ENCODE measurements at places on chromosomes 6 and 20. TPM values are rescaled to one million over a fixed set of nuclear protein-coding genes. Genes with fewer than 3 reads are reported as not detected.

GRCh38 chr6:46915866-46916265, 5.9 kb downstream of the ADGRF5 start:
- H3K36me3 ChIP-seq, result no peaks in the 10 kb centered on the region
- no peak overlapping the region for H3K4me3 ChIP-seq
- no peaks in the 10 kb centered on the region for H3K27me3 ChIP-seq

- H3K27ac ChIP-seq, result no peak overlapping the region
- no peak overlapping the region for H3K4me3 ChIP-seq
- H3K27me3 ChIP-seq, result no peaks in the 10 kb centered on the region
- no peaks in the 10 kb centered on the region for H3K4me1 ChIP-seq
- no peaks in the 10 kb centered on the region for H3K36me3 ChIP-seq
These were observed 503.9 kb upstream of the EYS start for GRCh38 chr6:66210964-66211363.

- no peak for DNase-seq
- no peak overlapping the region for H3K27ac ChIP-seq
- H3K27me3 ChIP-seq, result peaks cover 4% of the 10 kb centered on the region
- H3K4me3 ChIP-seq, result no peak overlapping the region
- no peaks in the 10 kb centered on the region for H3K36me3 ChIP-seq
- H3K4me1 ChIP-seq, result no peaks in the 10 kb centered on the region
These were observed 42.1 kb upstream of the LOC128125822 start for GRCh38 chr6:63530182-63530581.

DNA sequence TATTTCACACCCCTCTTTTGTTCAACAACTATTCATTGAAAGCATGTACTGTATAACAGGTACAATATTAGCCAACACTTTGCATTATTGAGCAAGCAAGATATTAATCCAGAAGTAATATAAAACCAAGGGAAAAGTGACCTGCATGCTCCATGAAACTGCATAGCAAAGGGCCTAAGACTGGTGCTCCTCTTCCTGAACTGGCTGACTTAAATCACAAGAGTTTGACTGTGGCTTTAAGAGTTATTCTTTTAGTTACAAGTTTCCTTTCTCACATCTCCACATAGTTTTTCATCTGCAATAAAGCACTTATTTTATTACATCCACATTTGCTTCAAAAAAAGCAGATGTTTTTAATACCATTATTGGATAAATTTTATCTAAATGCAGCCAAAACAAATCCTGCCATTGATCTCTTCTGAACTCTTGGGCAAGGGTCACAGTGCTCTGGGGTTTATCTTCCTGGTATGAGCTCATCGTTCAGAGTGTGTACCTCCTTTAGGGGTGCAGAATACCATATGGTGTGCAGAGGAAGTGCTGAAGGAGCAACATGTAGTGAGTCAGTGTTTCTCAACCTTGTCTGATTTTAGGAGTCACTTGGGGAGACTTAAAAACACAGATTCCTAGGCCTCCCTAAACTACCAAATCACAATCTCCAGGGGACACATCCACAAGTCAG, 1225.9 kb upstream of the MAP3K7 start:
- no peak for DNase-seq
- no peaks in the 10 kb centered on the region for H3K36me3 ChIP-seq
- H3K27ac ChIP-seq, result no peak overlapping the region
- no peaks in the 10 kb centered on the region for H3K27me3 ChIP-seq
- H3K4me3 ChIP-seq, result no peak overlapping the region
- no peaks in the 10 kb centered on the region for H3K4me1 ChIP-seq

DNA sequence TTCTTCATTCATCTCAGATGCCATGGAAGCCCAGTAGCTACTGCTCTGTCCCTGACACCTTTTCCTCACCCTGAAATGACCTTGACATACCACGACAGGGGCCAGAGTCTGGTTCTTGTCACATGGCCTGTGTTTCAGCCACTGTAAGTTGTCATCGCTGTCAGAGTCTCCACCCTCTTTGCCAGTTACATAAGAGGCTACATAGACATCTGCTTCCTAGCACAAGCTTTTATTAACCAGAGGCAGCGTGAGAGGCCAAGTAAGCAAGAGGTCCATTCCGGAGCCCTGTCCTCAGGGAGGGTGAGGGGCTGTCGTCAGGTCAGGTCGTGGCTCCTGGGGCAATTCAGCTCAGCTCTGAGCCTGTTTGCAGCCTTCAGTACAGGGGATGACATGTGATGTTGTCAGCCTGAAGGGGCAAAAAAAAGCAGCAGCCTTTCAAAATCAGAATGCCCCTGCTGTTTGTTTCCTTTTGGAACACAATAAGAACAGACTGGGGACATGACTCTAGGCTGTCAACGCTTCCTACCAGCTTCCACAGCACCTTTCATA, 146.3 kb downstream of the MTFR2 start:
- H3K4me3 ChIP-seq, result no peak overlapping the region
- no peaks in the 10 kb centered on the region for H3K27me3 ChIP-seq
- H3K4me1 ChIP-seq, result no peaks in the 10 kb centered on the region

GRCh38 chr6:144488590-144488989, 203.5 kb downstream of the UTRN start:
- H3K36me3 ChIP-seq, result peaks cover 21% of the 10 kb centered on the region
- H3K27ac ChIP-seq, result no peak overlapping the region
- no peaks in the 10 kb centered on the region for H3K4me1 ChIP-seq
- no peaks in the 10 kb centered on the region for H3K27me3 ChIP-seq
- DNase-seq, result no peak
- no peak overlapping the region for H3K4me3 ChIP-seq

DNA sequence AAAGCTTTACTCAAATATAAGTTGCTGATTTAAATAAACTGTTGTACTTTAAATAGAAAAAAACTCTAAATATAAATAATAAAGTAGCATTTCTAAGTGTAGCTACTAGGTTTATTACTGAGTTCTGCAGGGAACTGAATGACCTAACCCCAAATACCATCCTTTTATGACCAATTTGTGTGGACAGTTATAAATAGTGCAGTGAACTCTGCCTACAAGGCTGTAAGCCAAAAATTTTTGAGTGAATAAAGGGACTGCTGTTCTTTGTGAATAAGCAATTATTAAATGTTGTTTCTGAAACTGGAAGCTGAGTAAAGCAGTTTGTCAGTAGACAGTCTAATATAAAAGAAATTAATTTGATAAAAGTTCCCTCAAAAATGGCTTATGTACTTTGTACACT, 90.8 kb upstream of the ELOVL5 start:
- DNase-seq, result no peak
- H3K36me3 ChIP-seq, result no peaks in the 10 kb centered on the region
- H3K4me3 ChIP-seq, result no peak overlapping the region
- no peaks in the 10 kb centered on the region for H3K4me1 ChIP-seq

The SLC17A1 gene
- not detected for total RNA-seq

The TNFRSF21 gene
- 0.29 TPM for total RNA-seq

The DTD1 gene
- 22.8 TPM for total RNA-seq

The GTSF1L gene
- 0.30 TPM for total RNA-seq

The PCK1 gene
- total RNA-seq, result not detected
